ENCODE measurements at places on chromosomes 13 and 19.

GRCh38 chr13:75636436-75637180 is 478 bp downstream of the LMO7 start:
- no peak overlapping the region for H3K27ac ChIP-seq
- peaks cover 5% of the 10 kb centered on the region for H3K4me1 ChIP-seq
- peak overlapping the region; percentile 80 for H3K4me3 ChIP-seq
- H3K27me3 ChIP-seq: no peaks in the 10 kb centered on the region
- DNase-seq: peak; percentile 80

DNA sequence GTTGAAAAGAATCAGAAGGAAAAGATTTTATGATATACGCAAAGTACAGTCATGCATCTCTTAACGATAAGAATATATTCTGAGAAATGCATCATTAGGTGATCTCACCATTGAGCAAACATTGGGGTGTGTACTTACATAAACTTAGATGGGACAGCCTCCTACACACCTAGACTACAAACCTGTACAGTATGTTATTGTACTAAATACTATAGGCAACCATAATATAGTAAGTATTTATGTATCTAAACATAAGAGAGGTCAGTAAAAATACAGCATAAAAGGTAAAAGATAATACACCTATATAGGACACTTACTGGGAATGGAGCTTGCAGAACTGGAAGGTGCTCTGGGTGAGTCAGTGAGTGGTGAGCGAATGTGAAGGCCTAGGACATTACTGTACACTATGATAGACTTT is 254.6 kb downstream of the SPRY2 start:
- H3K4me3 ChIP-seq: no peak overlapping the region
- H3K4me1 ChIP-seq: no peaks in the 10 kb centered on the region
- no peaks in the 10 kb centered on the region for H3K27me3 ChIP-seq
- no peak overlapping the region for H3K27ac ChIP-seq
- no peaks in the 10 kb centered on the region for H3K36me3 ChIP-seq

DNA sequence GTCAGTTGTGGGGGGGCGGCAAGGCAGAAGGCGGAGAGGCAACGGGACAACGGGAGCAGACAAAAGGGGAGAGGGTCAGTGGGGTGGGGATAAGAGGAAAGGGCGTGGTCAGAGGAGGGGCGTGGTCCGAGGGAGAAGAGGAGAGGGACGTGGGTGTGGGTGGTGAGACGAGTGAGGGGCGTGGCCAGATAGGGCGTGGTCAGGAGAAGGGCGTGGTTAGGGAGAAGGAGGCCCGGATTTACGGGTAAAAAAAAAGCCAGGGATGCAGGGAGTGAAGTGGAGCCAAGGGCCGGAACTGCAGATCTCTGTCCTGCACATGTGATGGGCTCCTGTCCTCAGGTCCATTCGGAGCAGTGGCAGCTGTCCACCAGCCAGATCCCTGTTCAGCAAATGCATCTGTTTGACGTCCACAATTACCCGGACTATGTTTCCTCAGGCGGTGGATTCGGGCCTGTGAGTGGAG is 21.5 kb downstream of the CPT1C start:
- no peak for DNase-seq
- H3K4me1 ChIP-seq: peaks cover 5% of the 10 kb centered on the region
- no peak overlapping the region for H3K4me3 ChIP-seq
- H3K27ac ChIP-seq: no peak overlapping the region
- H3K36me3 ChIP-seq: no peaks in the 10 kb centered on the region

DNA sequence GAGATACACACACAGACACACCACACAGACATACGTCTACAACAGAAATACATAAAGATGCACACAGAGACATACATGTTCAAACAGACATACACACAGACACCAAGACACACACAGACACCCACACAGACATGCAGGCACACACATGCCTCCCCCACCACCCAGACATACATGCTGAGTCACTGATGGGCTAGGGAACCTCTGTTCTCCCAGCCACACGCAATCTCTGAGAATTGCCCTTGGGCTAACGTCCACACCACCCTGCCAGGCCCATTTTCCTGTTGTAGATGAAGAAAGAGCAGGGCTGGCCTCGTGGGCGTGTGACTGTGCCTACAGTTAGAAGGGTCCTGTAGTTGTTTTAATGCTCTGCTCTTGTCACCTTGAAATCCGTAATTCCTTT is 261.9 kb downstream of the KCNRG start:
- DNase-seq: no peak
- no peaks in the 10 kb centered on the region for H3K27me3 ChIP-seq
- no peaks in the 10 kb centered on the region for H3K36me3 ChIP-seq
- no peaks in the 10 kb centered on the region for H3K4me1 ChIP-seq
- no peak overlapping the region for H3K4me3 ChIP-seq

DNA sequence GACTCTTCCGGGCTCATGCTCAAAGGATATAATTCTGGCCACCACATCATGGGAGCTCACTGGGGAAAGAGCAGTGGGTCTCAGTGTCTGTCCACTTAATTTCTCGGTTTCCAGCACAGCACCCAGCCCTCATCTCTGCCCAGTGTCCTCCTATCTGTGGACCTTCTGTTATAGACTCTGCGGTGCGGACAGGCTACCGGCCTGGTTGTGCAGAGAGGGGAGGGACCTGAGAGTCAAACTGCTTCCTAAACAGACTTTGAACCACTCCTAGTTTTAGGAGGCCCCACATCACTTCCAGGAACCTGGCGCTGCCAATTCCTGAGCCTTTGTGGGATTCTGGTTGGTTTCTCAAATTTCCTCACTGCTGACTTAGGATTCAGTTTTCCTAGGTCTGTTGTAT is 59.8 kb upstream of the MED4 start:
- no peak for DNase-seq
- peaks cover 33% of the 10 kb centered on the region for H3K4me1 ChIP-seq
- no peaks in the 10 kb centered on the region for H3K27me3 ChIP-seq
- H3K4me3 ChIP-seq: no peak overlapping the region
- no peaks in the 10 kb centered on the region for H3K36me3 ChIP-seq

DNA sequence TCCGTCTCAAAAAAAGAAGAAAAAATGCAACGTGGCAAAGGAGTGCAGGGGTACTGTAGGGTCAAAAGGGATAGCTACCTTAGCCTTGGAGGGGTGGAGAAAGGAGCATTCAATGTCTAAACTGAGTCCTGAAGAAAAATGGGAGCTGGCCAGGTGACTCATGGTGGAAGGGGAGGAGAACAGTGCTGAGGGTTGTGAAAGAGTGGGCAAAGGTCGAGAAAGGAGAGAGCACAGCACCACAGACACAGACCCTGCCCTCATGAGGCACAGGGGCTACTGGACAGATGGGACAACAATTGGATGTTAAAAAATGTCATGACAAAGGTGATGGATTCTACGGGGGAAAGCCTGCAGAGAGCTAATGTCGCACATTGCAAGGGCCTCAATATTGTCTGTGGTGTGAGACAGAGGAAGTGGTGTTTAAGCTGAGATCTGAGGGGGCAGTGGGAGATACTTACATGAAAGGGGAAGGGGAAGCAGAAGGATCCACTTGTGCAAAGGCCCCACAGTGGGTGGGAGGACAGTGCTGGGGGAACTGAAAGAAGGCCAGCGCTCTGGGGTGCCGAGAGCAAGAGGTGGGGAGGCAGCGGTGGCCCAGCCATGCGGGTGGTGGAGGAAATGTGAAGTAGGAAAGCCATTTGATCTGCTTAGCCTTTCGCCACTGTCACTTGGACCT is 42.9 kb upstream of the URAD start:
- peak overlapping the region; percentile 40 for H3K27ac ChIP-seq
- peaks cover 19% of the 10 kb centered on the region for H3K4me1 ChIP-seq
- no peaks in the 10 kb centered on the region for H3K36me3 ChIP-seq
- H3K27me3 ChIP-seq: no peaks in the 10 kb centered on the region

DNA sequence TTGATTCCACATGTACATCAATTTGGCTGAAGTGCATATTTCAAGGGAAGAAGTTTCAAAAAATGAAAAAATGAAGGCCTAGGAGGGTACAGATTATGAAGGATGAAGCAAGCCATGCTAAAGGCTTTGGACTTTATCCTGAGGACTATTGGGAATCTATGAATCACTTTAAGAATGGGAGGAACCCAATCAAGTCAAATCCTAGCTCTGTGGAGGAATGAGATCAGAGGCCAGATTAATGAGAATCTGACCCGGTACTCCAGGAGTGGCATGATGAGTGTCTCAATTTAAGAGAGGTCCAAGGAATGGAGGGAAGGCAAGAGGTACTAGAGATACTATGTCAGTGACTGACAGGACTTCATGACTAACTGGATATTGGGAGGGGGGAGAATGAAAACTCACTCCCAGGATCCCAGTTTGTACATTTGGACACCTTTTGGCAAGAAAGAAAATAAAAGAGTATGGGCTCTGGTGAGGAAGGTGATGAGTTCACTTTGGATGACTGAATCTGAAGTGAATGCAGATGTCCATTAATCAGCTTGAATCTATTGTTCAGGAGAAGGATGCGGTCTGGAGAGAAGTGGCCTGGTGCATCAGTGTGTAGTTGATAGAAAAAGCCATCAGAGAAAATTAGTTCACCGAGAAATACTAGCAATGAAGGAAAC is 349.0 kb downstream of the EFNB2 start:
- H3K4me3 ChIP-seq: no peak overlapping the region
- no peak overlapping the region for H3K27ac ChIP-seq
- H3K36me3 ChIP-seq: no peaks in the 10 kb centered on the region
- DNase-seq: no peak
- no peaks in the 10 kb centered on the region for H3K4me1 ChIP-seq
- no peaks in the 10 kb centered on the region for H3K27me3 ChIP-seq

DNA sequence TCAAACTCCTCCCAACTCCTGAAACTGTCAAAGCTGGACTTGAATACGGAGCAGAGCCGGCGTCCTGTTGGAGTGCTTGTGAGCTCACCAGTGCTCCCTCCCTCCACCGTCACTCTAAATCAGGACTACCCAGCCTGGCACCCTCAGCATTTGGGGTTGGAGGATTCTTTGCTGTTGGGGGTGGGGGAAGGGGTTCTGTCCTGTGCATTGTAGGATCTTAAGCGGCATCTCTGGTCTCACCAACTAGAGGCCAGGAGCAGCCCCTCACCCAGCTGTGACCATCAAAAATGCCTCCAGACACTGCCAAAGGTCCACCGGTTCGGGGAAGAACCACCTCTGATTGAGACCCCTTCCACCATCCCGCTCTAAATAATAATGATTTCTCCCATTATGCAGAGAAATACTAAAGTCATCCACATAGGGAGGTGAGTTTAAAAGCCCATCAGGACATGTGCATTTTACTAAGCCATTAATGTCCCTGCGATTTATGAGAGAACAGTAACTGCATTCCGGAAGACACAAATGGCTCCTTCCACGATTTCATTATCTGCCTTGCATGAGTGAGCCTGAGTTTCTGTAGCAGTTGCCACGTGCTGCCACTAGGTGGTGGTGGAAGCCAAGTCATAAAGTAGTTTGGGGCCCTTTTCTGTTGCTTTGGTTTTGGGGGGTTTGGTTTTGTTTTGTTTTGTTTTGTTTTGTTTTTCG is 16.1 kb upstream of the USP29 start:
- no peak overlapping the region for H3K27ac ChIP-seq
- H3K4me3 ChIP-seq: peak overlapping the region; percentile 24
- peak; percentile 79 for DNase-seq
- H3K4me1 ChIP-seq: peaks cover 8% of the 10 kb centered on the region
